ENCODE measurements at places on chromosomes 3 and 15. TPM values are rescaled to one million over a fixed set of nuclear protein-coding genes. Genes with fewer than 3 reads are reported as not detected.

The C3orf80 gene
- total RNA-seq = 0.92 TPM

The CCR4 gene
- 0.03 TPM for total RNA-seq

The CRELD1 gene
- 11.8 TPM for total RNA-seq

The TLR9 gene
- not detected for total RNA-seq

The COL6A5 gene
- not detected for total RNA-seq

The FAM81A gene
- 10.1 TPM for total RNA-seq

The MYH15 gene
- total RNA-seq = 0.06 TPM

The SH3GL3 gene
- 0.25 TPM for total RNA-seq

The CDHR4 gene
- 0.12 TPM for total RNA-seq

The SEMA3G gene
- 0.06 TPM for total RNA-seq

The GOLGA8O gene
- 0.28 TPM for total RNA-seq

The CHST13 gene
- 0.82 TPM for total RNA-seq

The PAK6 gene
- total RNA-seq = 0.21 TPM

The GOLGA8G gene
- not detected for total RNA-seq

The NUP210 gene
- total RNA-seq = 42.8 TPM

The SKOR1 gene
- not detected for total RNA-seq

Measured in A549 treated with AZD2906 at 1 μM for 4 hours (cell line).